ENCODE measurements at places on chromosomes 1 and 21.
A peak's percentile ranks its signal among the peaks of the same experiment; 100 is the strongest.

GRCh38 chr1:2400950-2401649 lies 9.5 kb downstream of the RER1 start:
- H3K4me1 ChIP-seq, result no peaks in the 10 kb centered on the region
- H3K36me3 ChIP-seq, result peaks cover 56% of the 10 kb centered on the region

- peak overlapping the region; percentile 21 for H3K27ac ChIP-seq
- no peak for DNase-seq
These were observed 54.7 kb downstream of the STUM start for GRCh38 chr1:226603022-226603857.

- no peak overlapping the region for H3K27ac ChIP-seq
- H3K4me1 ChIP-seq, result peaks cover 5% of the 10 kb centered on the region
- DNase-seq, result no peak
- no peaks in the 10 kb centered on the region for H3K27me3 ChIP-seq
- H3K36me3 ChIP-seq, result peaks cover 4% of the 10 kb centered on the region
- H3K4me3 ChIP-seq, result no peak overlapping the region
These were observed 83.3 kb downstream of the FNBP1L start for GRCh38 chr1:93531193-93531592.

- peak overlapping the region; percentile 83 for H3K4me3 ChIP-seq
- no peaks in the 10 kb centered on the region for H3K27me3 ChIP-seq
- H3K4me1 ChIP-seq, result peaks cover 35% of the 10 kb centered on the region
- no peak for DNase-seq
- peaks cover 3% of the 10 kb centered on the region for H3K36me3 ChIP-seq
These were observed 1.1 kb downstream of the TMPRSS2 start for GRCh38 chr21:41506611-41507520.

GRCh38 chr21:15751037-15751436 lies 21.3 kb downstream of the USP25 start:
- no peak for DNase-seq
- no peak overlapping the region for H3K4me3 ChIP-seq
- no peaks in the 10 kb centered on the region for H3K36me3 ChIP-seq
- H3K27me3 ChIP-seq, result no peaks in the 10 kb centered on the region
- H3K4me1 ChIP-seq, result peaks cover 6% of the 10 kb centered on the region
- H3K27ac ChIP-seq, result no peak overlapping the region

GRCh38 chr1:155070721-155071569 lies 7.4 kb downstream of the EFNA4 start:
- H3K36me3 ChIP-seq, result no peaks in the 10 kb centered on the region
- no peak overlapping the region for H3K27ac ChIP-seq
- no peak overlapping the region for H3K4me3 ChIP-seq
- H3K4me1 ChIP-seq, result peaks cover 12% of the 10 kb centered on the region

DNA sequence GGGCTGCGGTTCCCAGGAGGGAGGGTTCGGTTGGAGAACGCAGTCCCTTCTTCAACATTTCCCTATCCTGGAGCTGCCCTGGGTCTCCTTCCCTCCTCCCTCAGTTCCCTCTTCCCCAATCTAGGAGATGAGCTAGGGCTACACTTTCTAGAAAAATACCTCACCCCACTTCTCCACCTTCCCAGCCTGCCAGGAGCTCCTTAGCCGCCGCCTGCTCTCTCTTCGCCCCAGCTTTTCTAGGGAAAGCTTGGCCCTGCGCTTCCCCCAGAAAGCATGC lies 488 bp upstream of the ADAMTS1 start:
- H3K27me3 ChIP-seq, result no peaks in the 10 kb centered on the region
- DNase-seq, result no peak
- peak overlapping the region; percentile 72 for H3K4me3 ChIP-seq
- H3K36me3 ChIP-seq, result peaks cover 13% of the 10 kb centered on the region

GRCh38 chr1:59705466-59706302 lies 109.1 kb upstream of the HOOK1 start:
- H3K36me3 ChIP-seq, result peaks cover 2% of the 10 kb centered on the region
- no peak for DNase-seq

GRCh38 chr1:201652181-201652580 lies 113.3 kb downstream of the NAV1 start:
- no peak overlapping the region for H3K4me3 ChIP-seq
- H3K27me3 ChIP-seq, result no peaks in the 10 kb centered on the region
- H3K36me3 ChIP-seq, result no peaks in the 10 kb centered on the region
- H3K4me1 ChIP-seq, result peaks cover 20% of the 10 kb centered on the region
- H3K27ac ChIP-seq, result no peak overlapping the region

- DNase-seq, result no peak
- no peaks in the 10 kb centered on the region for H3K27me3 ChIP-seq
- no peak overlapping the region for H3K4me3 ChIP-seq
- no peaks in the 10 kb centered on the region for H3K36me3 ChIP-seq
- no peak overlapping the region for H3K27ac ChIP-seq
These were observed 151.7 kb downstream of the ZC3H11B start for GRCh38 chr1:219460896-219461815.

DNA sequence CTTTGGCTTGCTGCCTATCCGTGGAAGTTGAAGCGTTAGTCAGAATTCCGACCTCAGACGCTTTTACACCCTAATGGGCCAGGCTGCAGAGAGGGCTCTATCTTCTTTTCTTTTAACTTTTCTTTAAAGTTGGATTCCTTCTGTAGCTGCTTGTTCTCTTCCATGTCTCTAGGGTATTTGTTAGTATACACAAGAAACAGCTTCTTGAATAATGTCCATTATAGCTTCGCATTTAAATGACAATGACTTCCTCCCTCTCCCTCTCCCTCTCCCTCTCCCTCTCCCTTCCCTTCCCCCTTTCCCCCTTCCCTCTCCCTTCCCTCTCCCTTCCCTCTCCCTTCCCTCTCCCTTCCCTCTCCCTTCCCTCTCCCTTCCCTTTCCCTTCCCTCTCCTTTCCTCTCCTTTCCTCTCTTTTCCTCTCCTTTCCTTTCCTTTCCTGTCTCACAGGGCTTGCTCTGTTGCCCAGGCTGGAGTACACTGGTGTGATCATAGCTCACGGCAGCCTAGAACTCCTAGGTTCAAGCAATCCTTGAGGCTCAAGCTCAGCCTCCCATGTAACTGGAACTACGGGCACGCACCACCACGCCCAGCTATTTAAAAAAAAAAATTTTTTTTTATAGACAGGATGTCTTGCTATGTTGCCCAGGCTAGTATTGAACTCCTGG lies 33.0 kb downstream of the RIPPLY3 start:
- no peaks in the 10 kb centered on the region for H3K36me3 ChIP-seq
- no peak overlapping the region for H3K4me3 ChIP-seq
- no peak overlapping the region for H3K27ac ChIP-seq
- DNase-seq, result no peak
- no peaks in the 10 kb centered on the region for H3K4me1 ChIP-seq

DNA sequence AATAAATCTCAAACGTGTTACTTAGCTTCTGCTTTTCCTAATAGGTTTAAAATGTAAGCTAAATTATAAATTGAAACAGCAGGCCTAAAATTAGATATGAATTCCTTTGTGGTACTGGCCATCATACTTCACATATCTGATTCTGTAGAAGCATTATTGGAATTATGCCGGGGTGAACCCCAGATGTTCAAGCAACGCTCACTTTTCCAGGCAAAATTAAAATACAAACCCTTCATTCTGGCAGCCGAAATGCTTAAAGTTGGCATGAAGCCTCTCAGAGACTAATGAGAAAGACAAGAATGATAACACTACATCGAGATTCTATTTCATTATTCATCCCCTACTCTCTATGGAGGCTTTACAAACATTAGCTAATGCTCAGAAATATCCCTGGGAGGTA lies 1352.7 kb upstream of the ADGRL2 start:
- no peaks in the 10 kb centered on the region for H3K36me3 ChIP-seq
- H3K27me3 ChIP-seq, result no peaks in the 10 kb centered on the region
- H3K4me3 ChIP-seq, result no peak overlapping the region

DNA sequence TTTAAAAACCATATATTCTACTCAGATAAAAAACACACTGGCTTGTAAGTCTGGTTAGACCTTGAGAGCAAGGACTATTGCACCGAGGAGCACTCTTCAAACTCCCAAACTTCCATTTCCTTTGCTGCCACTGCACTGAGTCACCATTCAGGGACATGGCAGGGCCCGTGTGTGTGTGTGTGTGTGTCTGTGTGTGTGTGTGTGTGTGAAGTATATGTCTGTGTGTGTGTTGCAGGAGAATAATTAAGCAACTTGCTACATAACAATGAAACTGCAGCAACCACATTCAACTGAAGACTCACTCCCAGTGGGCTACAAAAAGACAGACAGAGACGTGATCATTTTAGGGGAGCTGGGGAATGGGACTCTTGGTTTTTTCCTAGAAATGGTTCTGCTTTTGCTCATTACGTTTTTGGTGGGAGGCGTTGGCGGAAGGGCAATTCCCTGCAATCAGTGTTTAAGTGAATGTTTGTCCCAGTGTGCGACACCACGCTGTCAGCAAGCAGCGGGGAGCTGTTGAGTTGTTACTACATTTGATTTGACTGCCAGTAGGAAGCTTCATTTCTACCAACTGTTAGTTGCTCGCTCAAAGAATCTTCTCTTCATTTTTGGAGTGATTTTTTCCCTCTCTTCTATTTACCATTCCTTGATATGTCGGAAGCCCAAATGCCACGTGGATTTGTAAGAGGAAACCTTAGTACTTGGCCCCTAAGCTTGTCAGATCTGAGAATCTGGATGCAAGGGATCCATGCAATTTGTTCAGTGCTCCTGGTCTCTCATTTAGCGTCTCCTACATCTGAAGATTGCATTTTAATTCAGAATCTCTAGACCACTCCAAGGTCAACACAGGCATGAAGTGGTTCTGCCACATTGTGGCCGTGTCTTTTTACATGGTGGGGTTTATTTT lies 36.1 kb downstream of the ESRRG start:
- no peaks in the 10 kb centered on the region for H3K27me3 ChIP-seq
- DNase-seq, result no peak
- no peaks in the 10 kb centered on the region for H3K36me3 ChIP-seq
- H3K4me1 ChIP-seq, result no peaks in the 10 kb centered on the region
- no peak overlapping the region for H3K4me3 ChIP-seq
- no peak overlapping the region for H3K27ac ChIP-seq

DNA sequence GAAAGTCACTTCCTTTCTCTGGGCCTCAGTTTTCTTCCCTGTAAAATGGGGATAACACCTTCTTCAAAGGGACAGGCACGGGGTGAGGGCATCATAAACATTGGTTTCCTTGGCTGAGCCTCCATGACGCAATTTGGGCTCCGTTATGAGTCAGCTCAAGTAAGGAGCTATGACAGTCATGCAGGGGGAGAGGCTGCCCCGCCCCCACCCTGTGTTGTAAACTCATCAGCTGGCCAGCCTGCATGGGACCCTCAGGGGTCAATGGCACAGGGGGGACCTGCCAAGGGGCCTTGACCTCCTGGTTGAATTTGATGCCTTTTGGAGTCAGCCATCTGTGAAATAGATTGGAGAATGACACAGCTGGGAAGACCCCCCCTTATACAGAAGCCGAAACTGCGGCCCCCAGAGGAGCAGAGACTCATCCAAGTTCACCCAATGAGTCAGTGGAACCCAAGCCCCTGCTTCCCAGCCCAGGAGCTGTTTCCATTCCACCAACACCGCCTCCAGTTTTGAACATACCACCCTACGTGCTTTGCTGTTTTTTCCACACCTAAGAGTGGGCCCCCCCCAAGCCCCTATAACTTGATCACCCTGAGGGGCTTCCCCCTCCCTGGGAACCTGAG lies 36.8 kb upstream of the RUNX3 start:
- DNase-seq, result no peak
- H3K27me3 ChIP-seq, result no peaks in the 10 kb centered on the region
- H3K4me1 ChIP-seq, result no peaks in the 10 kb centered on the region
- no peaks in the 10 kb centered on the region for H3K36me3 ChIP-seq
- H3K4me3 ChIP-seq, result no peak overlapping the region
- no peak overlapping the region for H3K27ac ChIP-seq

DNA sequence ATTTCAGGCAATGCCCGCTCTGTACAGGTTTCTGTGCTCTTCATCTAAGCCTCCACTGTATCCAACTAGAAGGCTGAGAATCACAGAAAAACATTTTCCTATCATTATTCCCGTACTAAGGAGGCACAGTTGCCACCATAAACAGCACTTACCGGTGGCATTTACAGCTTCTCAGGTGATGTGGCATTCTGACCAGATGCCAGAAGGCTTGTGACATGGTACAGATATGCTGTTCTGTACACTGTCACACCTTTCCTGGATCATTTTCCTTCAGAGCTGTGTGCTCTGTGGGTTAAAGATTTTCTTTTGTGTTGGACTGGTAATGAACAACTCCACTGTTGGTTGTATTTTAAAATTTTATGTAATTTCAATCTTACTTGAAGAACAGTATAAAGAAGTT lies 4.0 kb upstream of the UAP1 start:
- peaks cover 21% of the 10 kb centered on the region for H3K4me1 ChIP-seq
- no peak overlapping the region for H3K27ac ChIP-seq
- no peak overlapping the region for H3K4me3 ChIP-seq
- H3K27me3 ChIP-seq, result no peaks in the 10 kb centered on the region

GRCh38 chr1:28595412-28596191 lies 3.5 kb downstream of the RAB42 start:
- no peak for DNase-seq
- H3K27me3 ChIP-seq, result no peaks in the 10 kb centered on the region
- no peaks in the 10 kb centered on the region for H3K36me3 ChIP-seq
- no peak overlapping the region for H3K4me3 ChIP-seq

DNA sequence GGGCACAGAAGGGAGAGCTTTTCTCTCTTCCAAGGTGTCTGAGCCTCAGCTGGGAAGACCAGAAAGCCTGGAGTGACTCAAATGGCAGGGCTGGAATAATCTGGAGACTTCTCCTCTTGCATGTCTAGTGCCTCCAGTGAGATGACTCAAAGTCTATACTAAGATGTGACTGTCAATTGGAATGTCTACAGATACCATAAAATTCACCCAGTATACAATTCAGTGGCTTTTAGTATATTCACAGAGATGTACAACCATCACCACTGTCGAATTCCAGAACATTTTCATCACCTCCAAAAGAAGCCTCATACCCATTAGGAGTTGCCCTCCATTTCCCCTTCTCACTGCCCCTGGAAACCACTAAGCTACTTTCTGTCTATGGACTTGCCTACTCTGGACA lies 47.9 kb upstream of the CNN3 start:
- no peaks in the 10 kb centered on the region for H3K4me1 ChIP-seq
- no peak overlapping the region for H3K4me3 ChIP-seq
- peak overlapping the region; percentile 29 for H3K27ac ChIP-seq
- H3K27me3 ChIP-seq, result no peaks in the 10 kb centered on the region
- H3K36me3 ChIP-seq, result no peaks in the 10 kb centered on the region

GRCh38 chr21:43854773-43855633 lies 10.0 kb upstream of the AGPAT3 start:
- H3K4me1 ChIP-seq, result no peaks in the 10 kb centered on the region
- H3K27me3 ChIP-seq, result no peaks in the 10 kb centered on the region
- no peaks in the 10 kb centered on the region for H3K36me3 ChIP-seq
- no peak overlapping the region for H3K27ac ChIP-seq

DNA sequence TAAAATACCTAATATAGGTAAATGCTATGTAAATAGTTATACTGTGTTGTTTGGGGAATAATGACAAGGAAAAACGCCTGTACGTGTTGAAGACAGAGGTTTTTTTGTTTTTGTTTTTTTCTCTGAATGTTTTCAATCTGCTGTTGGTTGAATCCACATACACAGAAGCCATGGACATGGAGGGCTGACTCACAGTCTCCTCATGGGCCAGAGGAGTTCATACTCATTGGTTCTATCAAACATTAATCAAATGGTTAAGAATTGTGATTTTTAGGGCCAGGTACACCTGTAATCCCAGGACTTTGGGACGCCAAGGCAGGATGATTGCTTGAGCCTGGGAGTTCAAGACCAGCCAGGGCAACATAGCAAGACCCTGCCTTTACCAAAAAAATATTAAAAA lies 20.5 kb downstream of the MIER1 start:
- no peak for DNase-seq
- peaks cover 2% of the 10 kb centered on the region for H3K36me3 ChIP-seq
- no peak overlapping the region for H3K27ac ChIP-seq
- no peaks in the 10 kb centered on the region for H3K4me1 ChIP-seq

- no peaks in the 10 kb centered on the region for H3K27me3 ChIP-seq
- no peak for DNase-seq
- no peaks in the 10 kb centered on the region for H3K36me3 ChIP-seq
- H3K27ac ChIP-seq, result no peak overlapping the region
- no peak overlapping the region for H3K4me3 ChIP-seq
- H3K4me1 ChIP-seq, result peaks cover 12% of the 10 kb centered on the region
These were observed 28.4 kb upstream of the TMEM125 start for GRCh38 chr1:43241413-43241836.

Measured in liver (tissue), 10 donors.